Activated T-cell treated with anti-CD3 and anti-CD28 coated beads, Interleukin-2, amount 50 U/mL, for 1 hour (primary cell): ENCODE measurements at places on chromosomes 2 and 18.

DNA sequence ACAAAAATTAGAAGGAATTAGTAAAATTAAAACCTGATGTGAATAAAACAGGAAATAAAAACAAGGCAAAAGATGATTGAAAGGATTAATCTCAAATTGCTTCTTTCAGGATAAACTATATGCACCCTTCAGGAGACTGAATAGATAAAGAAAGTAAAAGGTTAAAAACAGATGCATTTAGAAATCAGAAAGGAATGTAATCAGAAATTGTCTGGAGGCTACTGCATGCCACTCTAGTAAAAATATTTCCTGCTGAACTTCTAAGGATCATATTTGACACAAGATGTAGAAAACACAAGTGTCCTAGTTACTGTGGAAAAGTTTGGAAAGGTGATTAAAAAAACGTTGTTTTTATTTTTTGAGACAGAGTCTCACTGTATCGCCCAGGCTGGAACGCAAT is 16.2 kb downstream of the CHCHD5 start:
- DNase-seq: no peak

DNA sequence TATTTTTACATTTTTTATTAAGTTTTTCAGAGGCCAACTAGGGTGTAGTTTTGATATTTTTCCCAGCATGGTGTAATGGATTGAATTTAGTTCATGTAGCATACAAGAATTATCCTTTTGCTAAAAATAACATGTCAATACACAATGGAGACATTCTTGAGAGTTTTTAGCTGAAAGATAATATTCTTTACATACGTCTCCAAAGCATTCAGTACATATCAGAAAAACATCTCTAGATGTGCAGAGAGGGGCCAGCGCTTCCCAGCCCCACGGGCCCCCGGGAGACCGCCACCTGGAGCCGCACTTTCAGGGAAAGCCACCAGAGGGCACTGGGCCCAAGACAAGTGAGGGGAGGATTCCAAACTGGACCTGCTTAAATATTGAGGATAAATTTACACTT is 499.4 kb downstream of the GALR1 start:
- DNase-seq: no peak

DNA sequence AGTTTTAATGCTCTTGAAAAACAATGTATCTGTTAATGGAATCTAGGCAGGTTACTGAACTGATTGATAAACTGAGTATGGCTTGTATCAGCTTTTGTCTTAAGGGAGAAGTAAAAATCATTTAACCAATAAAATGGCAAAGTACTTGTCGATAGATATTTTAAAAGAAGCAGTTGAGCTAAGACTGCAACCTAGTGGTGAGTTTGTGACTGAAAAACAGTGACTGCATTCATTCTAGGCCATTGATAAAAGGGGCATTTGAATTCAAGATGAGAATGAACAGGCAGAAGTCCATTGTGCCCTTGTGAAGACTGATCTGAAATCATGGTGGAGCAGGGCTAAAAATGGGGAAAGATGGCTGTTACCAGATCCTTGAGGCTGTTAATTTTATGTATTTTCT is 59.4 kb upstream of the MSTN start:
- no peak for DNase-seq

- no peak for DNase-seq
Observed at GRCh38 chr2:45003579-45004551, 5.4 kb downstream of the SIX2 start.
